Osteocyte (in vitro differentiated cells): ENCODE measurements at places on chromosomes 13 and 19. TPM values are rescaled to one million over a fixed set of nuclear protein-coding genes. Genes with fewer than 3 reads are reported as not detected.

The ANKRD24 gene
- 0.73 and 0.89 TPM in 2 replicates for total RNA-seq

- DNase-seq: no peak
Observed at GRCh38 chr19:53908106-53908934, 758 bp upstream of the CACNG7 start.

The PINLYP gene
- 0.91 and 1.2 TPM in 2 replicates for total RNA-seq

The TECR gene
- total RNA-seq: 136 and 139 TPM in 2 replicates

The TGFB1 gene
- total RNA-seq: 244 and 255 TPM in 2 replicates

The KCNRG gene
- total RNA-seq: 0.21 and 0.89 TPM in 2 replicates

The TPTE2 gene
- not detected in 2 replicates for total RNA-seq

DNA sequence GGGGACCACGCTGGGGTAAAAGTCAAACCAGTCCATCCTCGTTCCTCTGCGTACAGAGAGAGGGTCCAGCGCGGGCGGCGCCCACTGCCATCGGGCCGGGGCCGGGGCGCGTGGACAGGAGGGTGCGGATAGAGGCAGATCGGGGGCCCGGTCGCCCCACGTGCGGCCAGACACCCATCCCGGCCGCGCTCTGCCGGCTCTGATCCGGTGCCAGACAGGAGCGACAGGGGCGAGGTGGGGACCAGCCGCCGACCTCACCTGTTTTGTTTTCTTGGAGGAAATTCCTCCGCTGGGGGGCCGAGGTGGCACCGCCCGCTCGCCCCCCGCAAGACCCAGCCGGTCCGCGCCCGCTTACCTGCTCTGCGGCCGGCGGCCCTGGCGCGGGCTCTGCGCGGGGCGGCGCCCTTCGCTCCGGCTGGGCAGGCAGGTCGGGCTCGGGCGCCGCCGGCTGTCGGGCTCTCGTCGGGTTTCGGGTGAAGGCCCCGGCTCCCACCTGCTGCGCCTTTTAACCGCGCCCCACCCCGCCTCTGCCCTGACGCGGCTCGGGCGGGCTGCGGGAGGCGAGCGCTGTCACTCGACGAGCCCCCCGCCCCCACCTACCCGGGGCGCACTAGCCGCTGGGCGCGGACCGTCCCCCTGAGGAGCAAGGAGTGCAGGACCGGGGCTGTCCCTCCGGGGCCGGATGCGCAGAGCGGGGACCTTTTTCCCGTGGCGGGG is at the start of gene GJB6:
GJB6 (minus strand) TSS at position 481 of the 717 bp plus-strand sequence. CDS start 8,839 bp downstream, outside the sequence.
- no peak for DNase-seq

DNA sequence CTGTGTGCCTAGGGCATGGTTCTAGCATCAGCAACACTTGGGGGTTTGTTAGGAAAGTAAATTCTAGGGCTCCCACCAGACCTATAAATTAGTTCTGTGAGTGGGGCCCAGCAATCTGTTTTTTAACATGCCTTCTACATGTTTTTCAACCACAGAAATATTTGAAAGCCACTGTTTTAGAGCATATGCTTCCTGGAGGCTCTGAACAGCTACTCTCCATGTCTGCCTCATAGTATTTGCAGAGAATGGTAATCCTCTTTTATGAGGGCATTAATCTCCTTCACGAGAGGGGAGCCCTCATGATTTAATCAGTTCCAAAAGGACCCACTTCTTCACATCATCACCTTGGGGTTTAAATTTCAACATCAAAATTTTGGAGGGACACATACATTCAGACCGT is 6.0 kb downstream of the SPATA13 start:
- DNase-seq: no peak

GRCh38 chr19:28301463-28301862 is 911.5 kb downstream of the UQCRFS1 start:
- no peak for DNase-seq

DNA sequence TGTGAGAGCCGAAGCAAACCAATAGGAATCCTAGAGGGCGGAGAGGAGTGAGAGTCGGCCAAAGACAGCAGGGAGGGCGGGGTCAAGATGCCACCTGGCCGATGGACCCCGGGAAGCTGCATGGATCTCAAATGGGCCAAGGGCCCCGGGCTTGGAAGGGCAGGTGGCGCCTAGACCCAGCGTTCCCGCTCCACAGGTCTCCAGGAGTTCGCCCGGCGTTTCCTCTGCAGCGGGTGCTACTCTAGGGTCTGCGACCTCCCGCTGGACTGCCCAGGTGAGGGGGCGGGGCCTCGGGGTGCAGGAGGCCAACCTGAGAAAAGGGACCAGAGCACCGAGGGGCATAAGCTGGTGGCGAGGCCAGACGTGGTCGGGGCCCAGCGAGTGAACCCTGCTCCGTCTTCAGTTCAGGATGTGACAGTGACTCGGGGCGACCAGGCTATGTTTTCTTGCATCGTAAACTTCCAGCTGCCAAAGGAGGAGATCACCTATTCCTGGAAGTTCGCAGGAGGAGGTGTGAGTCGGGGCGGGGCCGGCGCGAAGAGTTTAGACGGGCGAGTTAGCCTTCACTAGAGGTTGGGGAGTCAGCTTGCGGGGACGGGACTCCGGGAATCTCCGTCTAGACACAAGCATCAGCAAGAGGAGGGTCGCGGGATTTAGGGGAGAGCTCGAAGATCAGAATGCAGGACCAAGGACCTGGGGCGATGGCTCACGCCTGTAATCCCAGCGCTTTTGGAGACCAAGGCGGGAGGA is 9.9 kb downstream of the SPACA6 start:
- no peak for DNase-seq

The ZNF813 gene
- total RNA-seq: 4.4 and 4.5 TPM in 2 replicates

GRCh38 chr13:94586371-94586770 is 9.6 kb downstream of the TGDS start:
- no peak for DNase-seq

DNA sequence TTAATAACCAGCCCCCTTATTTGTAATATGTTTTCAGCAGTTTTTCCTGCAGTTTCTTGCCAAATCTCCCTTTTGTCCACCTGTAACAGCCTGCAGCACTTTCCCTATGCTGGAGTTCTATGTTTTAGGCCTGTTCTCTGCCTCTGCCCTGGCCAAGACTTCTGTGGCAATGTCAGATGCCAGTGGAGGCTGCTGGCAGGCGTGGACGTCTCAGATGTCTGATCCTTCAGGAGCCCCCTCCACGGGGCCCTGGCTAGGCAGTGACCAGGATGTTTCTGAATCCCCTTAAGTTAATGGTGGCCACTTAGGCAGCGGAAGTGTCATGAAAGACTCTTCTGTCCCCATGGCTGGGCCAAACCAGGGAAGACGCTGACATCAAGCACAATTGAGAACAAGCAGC is 40.8 kb downstream of the SIPA1L3 start:
- DNase-seq: no peak

The MAG gene
- total RNA-seq: not detected in 2 replicates

- peak; percentile 94 for DNase-seq
Observed at GRCh38 chr19:40284501-40285352, at the start of gene AKT2. TSS of gene AKT2 (minus strand) at chr19:40285345. CDS start at chr19:40265267, 20,078 bp downstream.

DNA sequence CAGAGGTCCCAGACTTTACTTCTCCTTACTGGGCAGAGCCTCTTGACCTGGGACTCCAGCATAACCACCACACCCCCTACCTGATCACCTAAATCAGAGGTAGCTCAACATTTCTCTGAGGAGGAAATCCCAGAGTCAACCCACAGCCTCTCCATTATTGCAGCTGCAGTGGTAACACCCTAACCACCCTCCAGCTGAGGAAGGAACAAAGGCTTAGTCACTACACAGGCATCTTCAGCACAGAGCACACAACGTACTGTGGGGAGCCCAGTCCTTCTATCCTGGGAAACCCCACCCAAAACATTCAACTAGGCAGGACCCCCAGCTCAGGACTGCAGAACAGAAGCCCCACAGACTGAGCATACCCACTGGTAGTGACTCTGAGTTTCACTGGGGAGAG is 824.7 kb upstream of the SLITRK5 start:
- DNase-seq: no peak

The CCDC169 gene
- 0.43 and 0.60 TPM in 2 replicates for total RNA-seq

The PABPC3 gene
- total RNA-seq: 0.10 and 0.16 TPM in 2 replicates
